ENCODE measurements at places on chromosomes 6 and 20.

GRCh38 chr20:13220194-13220903, 725 bp upstream of the ISM1 start:
- DNase-seq, result no peak

DNA sequence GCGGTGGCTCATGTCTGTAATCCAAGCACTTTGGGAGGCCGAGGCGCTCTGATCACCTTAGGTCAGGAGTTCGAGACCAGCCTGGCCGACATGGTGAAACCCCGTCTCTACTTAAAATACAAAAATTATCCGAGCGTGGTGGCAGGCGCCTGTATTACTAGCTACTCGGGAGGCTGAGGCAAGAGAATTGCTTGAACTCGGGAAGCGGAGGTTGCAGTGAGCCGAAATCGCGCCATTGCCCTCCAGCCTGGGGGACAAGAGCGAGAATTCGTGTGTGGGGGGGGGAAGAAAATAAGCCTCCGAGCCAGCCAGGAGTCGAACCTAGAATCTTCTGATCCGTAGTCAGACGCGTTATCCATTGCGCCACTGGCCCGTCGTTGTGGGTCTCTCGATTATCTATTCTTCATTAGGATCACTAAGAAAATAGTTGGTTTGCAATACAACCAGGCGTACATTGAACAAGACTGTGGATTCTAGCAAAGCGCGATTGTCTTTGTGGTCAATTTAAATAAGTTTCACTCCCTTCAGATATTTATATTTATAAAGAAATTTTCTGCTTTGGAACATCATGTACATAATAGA, 33.9 kb upstream of the PRSS16 start:
- peak; percentile 18 for DNase-seq

DNA sequence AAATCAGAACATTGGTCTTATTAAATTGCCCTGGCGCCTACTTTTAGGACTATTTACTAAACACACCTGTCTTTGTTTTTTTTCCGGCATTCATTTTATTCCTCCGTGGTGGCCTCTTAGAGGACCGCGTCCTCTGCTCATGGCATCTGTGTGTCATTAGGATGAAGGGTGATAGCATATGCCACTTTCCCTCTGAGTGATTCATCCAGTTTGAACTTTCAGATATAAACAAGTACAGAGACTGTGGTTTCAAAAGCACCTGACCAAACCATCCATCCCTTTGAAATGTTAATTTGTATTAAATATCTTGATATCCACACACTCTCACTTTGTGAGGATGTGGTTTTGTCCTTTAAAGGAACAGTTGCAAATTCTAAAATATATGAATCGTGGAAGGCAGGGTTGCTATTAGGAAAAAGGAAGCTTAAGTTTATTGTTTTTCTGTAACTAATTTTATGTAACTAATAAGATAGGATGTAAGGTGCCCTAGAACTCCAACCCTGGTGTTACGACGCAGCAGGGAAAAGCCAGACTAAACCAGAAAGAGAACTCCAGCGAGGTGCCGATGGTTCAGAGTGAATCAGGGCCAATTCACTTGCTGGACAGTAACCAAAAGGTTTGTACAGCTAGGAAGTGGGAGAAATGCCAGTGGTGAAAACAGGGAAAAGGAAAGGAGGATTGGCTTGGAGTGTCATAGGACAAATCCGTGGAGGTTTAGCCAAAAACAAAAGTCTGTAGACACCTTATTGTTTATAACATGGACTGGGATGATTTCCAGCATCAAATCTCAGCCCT, 98.7 kb downstream of the SHLD1 start:
- DNase-seq, result peak; percentile 18

DNA sequence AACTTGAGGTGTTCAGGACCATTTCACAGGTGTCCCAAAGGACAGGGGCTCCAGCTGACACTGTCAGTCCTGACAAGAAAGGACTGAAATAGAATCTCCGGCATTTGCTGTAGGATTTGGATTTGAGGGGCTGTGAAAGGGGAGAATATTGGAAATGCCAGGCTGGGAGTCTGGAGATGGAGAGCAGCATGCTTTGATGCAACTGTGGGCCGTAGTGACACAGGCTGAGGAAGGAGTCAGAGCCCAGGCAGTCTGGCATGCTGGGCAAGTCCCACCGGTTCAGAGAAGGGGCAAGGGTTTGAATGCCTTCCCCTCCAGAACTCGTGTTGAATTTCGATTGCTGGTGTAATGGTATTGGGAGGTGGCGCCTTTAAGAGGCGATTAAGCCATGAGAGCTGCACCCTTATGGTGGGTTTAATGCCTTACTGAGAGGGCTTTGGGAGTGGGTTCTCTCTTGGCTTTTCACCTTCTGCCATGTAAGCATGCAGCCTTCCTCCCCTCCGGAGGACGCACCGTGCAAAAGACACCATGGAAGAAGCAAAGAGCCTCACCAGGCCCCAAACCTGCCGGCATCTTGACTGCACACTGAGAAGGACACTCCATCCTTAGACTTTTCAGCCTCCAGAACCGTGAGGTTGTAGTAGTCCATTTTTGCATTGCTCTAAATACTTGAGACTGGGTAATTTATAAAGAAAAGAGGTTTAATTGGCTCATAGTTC, 9.4 kb upstream of the PYGB start:
- DNase-seq, result peak; percentile 54

DNA sequence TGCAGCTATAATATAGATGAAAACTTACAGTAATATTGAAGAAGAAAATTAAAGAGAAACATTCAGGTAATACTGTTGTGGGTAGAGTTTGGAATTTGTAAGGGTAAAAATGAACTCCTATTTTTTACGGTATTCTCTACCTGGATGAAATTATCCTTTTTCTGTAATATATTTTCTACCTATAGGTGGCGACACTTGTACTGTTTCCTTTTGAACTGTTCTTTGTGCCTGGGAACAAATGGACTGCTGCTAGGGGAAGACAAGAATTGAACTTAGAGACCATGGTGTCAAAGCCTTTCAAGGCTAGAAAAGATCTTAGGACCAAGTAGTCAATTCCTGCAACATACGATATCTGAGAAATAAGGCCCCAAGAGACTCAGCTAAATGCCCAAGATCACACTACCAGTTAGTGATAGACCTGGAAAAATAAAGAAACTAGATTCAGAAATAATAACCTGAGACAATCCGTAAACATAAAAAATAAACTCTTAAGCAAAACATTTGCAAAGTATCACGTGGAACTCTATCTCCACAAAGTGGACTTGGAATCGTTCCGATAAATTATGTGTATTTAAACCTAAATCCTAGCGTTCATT, 383.8 kb downstream of the TFAP2A start:
- no peak for DNase-seq

DNA sequence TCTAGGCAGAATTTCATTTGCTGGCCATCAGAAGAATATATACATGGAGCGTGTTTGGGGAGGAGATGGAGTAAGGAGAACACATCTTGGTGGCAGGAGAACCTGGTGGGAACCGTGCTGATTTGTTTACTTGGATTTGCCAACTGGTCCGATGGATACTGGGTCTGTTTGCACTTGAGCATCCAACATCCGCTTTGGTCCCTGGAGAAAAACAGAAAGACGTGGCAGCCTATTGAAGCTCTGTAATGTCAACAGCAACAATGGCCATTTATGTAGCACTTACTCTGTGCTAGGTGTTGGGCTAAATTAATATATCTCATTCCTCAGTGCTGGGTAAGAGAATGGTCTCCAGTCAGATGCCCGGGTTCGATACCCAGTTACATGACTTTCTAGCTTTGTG, 125.6 kb downstream of the BCAS1 start:
- DNase-seq, result no peak

- DNase-seq, result no peak
Measured at GRCh38 chr20:58938541-58938940, 42.5 kb upstream of the NELFCD start.

GRCh38 chr20:46948081-46948480, 53.4 kb downstream of the EYA2 start:
- DNase-seq, result no peak

- DNase-seq, result peak; percentile 45
Measured at GRCh38 chr6:41546475-41546865, 289 bp downstream of the FOXP4 start.

DNA sequence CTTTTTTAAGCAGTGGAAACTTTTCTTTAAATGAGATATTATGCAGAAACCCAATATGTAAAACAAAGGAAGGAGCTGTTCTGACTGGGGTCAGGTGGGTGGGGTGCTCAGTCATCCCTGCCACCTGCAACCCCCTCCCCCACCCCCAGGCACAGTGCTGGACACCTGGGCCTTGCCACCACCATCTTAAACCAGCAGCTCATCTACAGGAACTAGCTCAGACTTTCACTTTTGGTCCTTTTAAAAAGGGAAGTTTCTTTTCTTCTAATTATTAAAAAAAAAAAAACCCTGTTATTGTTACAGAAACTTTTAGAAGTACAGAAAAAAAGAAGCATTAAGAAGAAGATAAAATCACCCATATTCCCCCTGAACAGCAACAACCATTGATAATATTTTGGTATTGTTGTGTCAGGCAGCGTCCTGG, 37.1 kb downstream of the PPP1R16B start:
- no peak for DNase-seq

DNA sequence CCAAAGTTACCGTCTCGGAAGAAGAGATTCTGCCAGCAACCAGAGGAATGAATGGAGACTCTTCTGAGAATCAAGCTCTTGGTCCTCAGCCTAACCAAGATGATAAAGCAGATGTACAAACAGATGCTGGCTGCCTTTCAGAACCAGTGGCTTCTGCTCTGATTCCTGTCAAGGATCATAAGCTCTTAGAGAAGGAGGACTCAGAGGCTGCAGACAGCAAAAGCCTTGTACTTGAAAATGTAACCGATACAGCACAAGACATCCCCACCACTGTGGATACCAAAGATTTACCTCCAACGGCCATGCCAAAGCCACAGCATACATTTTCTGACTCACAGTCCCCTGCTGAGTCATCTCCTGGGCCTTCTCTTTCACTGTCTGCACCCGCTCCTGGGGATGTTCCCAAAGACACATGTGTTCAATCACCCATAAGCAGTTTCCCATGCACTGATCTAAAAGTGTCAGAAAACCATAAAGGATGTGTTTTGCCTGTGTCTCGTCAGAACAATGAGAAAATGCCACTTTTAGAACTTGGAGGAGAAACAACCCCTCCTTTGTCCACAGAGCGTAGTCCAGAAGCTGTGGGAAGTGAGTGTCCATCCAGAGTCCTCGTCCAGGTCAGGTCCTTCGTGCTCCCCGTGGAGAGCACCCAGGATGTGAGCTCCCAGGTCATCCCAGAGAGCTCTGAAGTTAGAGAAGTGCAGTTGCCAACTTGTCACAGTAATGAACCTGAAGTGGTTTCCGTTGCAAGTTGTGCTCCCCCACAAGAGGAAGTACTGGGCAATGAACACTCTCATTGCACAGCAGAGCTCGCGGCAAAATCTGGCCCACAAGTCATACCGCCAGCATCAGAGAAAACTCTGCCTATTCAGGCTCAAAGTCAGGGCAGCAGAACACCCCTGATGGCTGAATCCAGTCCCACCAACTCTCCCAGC, 109.6 kb downstream of the RTN4IP1 start:
- peak; percentile 99 for DNase-seq

DNA sequence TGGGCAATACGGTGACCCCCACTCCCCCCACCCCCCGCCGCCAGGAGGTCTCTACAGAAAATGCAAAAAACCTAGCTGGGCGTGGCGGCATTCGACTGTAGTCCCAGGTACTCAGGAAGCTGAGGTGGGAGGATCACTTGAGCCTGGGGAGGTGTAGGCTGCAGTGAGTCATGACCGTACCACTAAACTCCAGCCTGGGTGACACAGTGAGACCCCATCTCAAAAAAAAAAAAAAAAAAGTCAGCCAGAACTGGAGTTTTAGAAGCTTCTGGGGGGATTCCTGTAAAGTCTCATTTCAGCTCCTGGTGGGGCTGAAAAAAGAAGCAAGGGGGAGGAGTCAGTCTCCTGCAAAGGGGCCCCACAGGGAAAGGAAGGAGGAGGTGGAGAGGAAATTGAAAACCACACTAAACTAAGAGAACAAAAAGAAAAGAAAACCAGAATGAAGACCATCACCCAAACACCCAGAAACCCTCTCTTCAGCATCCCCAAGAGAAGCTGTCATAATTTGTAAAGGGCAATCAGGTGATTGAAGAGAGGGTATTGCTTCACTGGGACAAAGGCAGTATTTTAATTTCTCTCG, 50.4 kb downstream of the NOL4L start:
- DNase-seq, result no peak

DNA sequence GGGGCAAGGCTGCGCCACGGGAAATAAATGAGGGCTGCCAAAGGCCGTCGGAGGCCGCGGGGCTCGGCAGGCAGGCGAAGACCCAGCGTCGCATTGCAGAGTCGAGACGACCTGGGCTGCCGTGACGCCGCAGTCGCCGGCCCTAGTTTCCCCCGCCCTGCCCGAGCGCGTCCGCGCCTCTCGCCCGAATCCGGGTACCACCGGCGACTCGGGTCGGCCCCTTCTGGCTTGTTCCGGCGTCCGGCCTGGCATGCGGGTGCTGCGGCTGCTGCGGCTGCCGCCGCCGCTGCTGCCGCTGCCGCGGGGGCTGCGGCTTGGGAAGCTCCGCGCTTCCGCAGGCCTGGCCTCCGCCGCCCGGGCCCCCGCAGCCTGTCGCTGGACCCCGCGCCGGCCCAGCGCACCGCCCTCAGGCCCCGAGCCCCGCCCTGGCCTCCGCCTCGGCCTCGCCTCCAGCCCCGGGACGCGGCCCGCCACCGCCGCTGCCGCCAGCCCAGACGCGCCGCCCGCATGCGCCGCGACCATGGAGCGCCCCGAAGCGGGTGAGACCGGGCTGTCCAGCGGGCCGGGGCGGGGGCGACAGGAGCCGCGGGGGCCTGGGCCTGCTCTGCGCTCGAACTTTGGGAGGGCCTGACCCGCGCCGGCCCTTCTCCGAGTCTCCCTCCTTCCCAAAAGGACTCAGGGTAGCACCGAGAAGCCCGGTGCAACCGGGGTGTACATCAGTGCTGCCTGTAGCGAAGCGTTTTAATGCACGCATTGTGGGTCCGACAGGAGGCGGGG, at the start of gene AKAP7:
AKAP7 (plus strand) TSS at position 224 of the 777 bp plus-strand sequence; CDS start at position 521, 297 bp downstream.
- peak; percentile 68 for DNase-seq

- peak; percentile 72 for DNase-seq
Measured at GRCh38 chr6:105803442-105803841, 282.7 kb upstream of the PRDM1 start.

DNA sequence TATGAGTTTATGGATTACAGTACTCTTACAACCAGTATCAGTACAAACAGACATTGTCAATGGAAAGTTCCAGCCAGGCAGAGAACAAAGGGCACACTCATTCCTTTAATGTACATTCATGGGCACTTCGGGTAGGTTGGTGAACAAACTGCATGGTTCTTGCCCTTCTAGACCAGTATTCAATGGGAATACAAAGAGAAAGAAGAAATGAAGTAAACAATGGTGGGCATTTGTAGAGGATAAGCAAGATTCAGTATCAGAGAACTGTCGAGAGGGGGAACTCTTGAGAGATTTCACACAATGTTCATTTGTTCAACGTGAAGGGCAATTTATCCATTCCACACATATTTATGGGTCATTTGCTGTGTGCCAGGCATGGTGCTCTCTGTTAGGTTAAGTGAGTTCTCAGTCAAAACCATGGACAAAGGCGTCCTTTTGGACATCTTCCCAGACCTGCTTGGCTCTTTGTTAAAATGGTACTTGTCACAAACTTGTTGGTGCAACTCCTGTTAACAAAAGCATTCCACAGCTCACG, 714.8 kb downstream of the DHX35 start:
- DNase-seq, result no peak

DNA sequence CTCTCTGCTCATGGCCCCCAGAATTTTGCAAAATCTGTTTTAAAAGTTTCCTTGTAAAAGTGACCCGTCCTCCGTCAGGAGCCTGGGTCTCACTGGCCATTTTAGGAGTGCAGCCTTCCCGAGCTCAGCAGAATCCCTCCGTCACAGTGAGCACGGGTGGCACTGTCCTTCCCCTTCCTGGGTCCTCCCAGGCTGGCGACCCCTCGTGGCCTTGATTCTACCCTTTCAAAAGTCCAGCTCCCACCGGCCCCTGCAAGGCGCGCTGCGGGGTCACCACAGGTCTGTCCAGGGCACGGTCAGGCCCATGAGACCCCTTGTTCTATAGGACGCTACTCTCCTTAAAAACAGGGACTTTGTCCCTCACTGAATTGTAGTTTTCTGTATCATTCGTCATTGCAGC, 112.7 kb downstream of the PSMB1 start:
- no peak for DNase-seq

All from fibroblast of skin of right quadriceps (primary cell).